ENCODE measurements at places on chromosomes 16 and 17.

- DNase-seq, result no peak
These were observed 50.0 kb upstream of the IRX6 start for GRCh38 chr16:55273959-55274358.

- no peak for DNase-seq
These were observed 61.8 kb downstream of the ARSG start for GRCh38 chr17:68353111-68353521.

DNA sequence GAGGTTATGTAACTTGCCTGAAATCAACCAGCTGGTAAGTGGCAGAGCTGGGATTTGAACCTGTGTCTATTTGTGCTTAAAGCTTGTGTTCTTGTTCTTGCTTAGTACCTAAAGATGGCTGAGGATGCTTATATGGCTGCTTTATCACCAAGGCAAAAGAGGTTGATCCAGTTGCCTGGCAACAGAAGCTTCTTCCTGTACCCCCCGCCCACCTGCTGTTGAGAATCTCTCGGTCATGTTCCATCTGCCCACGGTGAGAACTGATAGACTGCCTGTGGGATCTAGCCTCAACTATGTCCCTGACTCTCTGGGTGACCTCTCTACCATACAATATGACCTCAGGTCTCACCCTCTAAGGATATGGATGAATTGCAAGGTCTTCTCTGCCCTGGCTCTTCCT lies 60.7 kb downstream of the ABCC6 start:
- no peak for DNase-seq

- DNase-seq, result no peak
These were observed 20.3 kb downstream of the GPT2 start for GRCh38 chr16:46904471-46904870.

- peak; percentile 79 for DNase-seq
These were observed 30.8 kb upstream of the CRISPLD2 start for GRCh38 chr16:84788920-84789391.

- no peak for DNase-seq
These were observed 77.3 kb upstream of the ATF7IP2 start for GRCh38 chr16:10308305-10309193.

DNA sequence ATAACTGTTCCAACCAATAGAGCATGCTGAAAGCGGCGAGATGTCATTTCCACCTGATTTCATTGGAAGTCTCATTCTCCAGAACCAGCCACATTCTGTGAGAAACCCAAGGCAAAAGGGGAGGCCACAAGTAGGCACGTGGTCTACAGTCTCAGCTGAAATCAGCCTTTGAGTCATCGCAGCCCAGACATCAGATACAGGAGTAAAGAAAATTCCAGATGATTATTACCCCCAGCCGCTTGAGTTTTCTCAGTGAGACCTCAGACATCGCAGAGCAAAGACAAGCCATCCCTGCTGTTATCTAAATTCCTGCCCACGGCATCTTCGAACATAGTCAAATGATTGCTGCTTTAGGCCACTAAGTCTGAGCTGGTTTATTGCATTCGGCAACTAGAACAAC lies 23.1 kb downstream of the STAT3 start:
- DNase-seq, result peak; percentile 35

DNA sequence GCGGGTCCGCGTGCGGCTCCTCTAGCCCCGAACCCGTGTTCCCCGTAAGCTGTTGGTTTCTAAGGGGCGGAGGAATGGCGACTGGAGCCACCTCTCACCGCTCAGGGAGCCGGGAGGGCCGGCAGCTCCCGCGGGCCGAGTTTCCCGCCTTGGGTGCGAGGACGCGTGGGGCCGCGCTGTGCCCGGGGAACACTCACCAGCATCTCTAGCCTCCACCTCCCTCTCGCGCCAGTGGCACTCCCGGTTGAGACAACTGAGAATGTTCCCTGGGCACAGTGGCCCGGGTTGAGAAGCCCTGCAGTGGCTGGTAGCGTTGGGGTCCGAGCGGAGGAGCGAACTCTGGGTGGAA lies 560 bp downstream of the TELO2 start:
- DNase-seq, result no peak

GRCh38 chr17:7744416-7744815 lies 26.9 kb downstream of the DNAH2 start:
- no peak for DNase-seq

DNA sequence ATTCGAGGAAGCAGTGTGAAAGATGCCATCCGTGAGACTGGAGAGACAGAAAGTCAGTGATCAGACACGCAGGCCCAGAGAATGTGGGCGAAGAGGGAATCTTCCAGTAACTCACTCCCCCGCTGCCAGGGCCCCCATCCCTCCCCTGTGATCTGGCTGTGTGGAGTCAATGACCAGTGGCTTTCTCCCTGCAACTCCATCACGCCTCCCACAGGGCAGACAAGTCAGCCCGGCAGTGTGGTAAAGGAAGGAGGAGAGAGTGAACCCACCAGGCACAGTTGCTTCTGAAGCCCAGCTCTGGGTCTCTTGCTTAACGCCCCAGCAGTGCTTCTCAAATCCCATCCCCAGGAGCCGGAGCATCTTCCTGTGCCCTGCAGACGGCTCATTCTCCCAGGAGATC lies 142.1 kb downstream of the ZNF423 start:
- DNase-seq, result no peak

DNA sequence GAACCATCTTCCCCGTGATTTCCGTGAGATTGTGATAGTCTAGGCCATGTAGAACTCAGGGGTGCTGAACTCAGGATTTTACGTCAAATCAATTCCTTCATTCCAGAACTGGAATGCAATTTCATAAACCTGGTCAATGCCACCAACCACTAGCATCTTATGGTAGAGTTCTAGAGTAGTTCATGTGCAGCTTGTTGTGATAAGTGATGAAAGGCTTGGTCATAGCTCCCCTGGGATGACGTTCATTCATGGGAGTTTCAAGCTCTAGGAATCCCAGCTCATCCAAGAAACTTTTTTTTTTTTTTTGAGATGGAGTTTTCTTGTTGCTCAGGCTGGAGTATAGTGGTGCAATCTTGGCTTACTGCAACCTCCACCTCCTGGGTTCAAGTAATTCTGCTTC lies 3.7 kb upstream of the DPEP2 start:
- peak; percentile 3 for DNase-seq

GRCh38 chr16:71929048-71929447 lies 33.7 kb downstream of the IST1 start:
- peak; percentile 23 for DNase-seq

DNA sequence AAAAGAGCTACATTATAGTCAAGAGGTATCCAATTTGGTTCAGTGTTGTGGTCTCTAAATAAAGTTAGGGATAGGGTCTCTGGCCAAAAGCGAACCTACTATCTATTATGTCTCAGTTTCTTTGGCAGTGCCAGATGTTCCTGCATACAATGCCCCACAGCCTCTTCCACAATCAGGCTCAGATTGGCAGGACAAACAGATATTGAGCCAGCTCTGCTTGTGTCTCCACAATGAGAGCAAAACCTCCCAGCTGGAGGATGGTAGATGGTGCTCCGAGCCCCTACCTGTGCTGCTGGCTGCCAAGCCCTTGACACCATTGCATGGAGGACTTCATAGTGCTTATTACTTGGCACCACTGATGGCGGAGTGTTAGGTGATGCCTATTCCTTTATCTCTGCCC lies 19.7 kb downstream of the PHAF1 start:
- DNase-seq, result no peak

GRCh38 chr16:27853101-27853500 lies 210.4 kb downstream of the GSG1L start:
- DNase-seq, result no peak

- no peak for DNase-seq
These were observed 11.3 kb downstream of the USB1 start for GRCh38 chr16:58012481-58012880.

DNA sequence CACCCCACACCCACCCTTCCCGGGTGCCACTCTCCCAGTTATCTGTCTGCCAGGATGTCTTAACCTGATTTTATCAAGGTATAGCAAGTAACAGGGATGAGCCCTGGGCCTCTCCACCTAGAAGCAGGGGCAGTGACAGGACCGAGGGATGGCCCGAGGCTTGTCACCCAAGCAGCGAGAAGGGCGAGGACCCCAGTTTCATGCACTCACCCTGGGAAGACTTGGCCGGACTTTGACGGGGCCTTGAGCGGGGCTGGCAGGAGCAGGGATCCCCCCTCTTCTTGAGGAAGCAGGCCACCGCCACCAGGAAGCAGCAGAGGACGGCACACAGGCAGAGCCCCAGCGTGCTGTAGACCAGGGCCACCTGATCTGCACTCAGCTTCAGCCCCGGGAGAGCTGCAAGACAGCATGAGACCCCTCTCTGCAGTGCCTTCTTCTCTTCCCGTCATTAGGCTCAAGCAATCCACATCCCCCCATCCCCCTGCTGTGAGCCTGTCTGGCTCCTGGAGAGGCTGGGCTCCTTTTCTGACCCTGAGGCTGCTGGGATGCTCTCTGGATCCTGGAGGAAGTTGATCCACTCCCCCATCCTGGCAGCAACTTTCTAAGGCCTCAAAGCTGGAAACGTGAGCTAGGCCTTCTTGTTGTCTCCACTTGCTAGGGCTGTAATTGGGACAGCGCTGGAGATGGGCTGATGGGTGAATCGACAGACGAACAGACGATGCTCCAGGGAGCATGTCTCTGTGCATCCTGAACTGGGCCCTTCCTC lies 31.6 kb downstream of the TNFRSF13B start:
- DNase-seq, result no peak

- DNase-seq, result no peak
These were observed 667 bp downstream of the OGFOD1 start for GRCh38 chr16:56451753-56452689.

DNA sequence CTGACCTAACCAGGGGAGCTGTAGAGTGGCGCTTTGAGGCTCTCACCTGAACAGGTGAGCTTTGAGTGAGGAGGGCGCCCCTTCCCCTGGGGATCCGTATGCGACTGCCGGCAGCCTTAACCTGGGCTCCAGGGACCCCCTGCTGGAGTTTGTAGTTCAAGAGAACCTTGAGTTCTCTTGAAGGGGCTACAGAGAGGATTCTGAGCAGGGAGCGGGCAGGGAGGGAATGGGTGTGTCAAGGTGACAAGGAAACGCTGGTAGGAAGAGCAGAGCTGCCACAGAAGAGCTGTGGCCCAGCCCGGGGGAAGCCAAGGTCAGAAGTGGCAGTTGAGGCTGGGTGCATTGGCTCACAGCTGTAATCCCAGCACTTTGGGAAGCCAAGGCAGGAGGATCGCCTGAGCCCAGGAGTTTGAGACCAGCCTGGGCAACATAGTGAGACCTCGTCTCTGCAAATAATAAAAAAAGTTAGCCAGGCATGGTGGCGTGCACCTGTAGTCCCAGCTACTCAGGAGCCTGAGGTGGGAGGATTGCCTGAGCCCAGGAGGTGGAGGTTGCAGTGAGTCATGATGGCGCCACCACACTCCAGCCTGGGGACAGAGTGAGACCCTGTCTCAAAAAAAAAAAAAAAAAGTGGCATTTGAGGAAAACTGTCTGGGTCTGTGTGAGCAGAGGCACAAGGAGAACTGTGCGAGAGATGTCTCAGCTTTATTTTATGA lies 1.2 kb downstream of the LLGL2 start:
- no peak for DNase-seq

GRCh38 chr16:22023505-22023904 lies 15.6 kb downstream of the MOSMO start:
- no peak for DNase-seq

GRCh38 chr17:48296453-48296852 lies 133.6 kb downstream of the SKAP1 start:
- no peak for DNase-seq

GRCh38 chr17:31511195-31511578 lies 119.7 kb downstream of the RAB11FIP4 start:
- DNase-seq, result no peak

GRCh38 chr16:20175358-20175757 lies 101.7 kb upstream of the GPR139 start:
- no peak for DNase-seq

- DNase-seq, result no peak
These were observed 345.4 kb downstream of the PMP22 start for GRCh38 chr17:14919631-14920213.

- peak; percentile 37 for DNase-seq
These were observed 138.7 kb downstream of the ANKFN1 start for GRCh38 chr17:56292010-56292409.

- no peak for DNase-seq
These were observed 526 bp upstream of the RNASEK start for GRCh38 chr17:7011942-7012254.

- DNase-seq, result no peak
These were observed 330.6 kb upstream of the PMFBP1 start for GRCh38 chr16:72502594-72503005.

DNA sequence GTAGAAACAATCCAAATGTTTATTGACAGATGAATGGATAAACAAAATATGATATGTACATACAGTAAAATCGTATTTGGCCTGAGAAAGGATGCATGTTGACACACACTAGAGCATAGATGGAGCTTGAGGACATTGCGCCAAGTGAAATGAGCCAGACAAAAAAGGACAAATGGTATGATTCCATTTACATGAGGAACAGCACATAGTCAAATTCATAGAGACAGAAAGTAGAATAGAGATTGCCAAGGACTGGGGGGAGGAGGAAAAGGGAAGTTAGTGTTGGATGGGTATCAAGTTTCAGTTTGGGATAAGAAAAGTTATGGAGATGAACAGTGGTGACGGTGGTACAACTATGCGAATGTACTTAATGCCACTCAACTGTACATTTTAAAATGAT lies 47.9 kb downstream of the COPRS start:
- DNase-seq, result no peak

DNA sequence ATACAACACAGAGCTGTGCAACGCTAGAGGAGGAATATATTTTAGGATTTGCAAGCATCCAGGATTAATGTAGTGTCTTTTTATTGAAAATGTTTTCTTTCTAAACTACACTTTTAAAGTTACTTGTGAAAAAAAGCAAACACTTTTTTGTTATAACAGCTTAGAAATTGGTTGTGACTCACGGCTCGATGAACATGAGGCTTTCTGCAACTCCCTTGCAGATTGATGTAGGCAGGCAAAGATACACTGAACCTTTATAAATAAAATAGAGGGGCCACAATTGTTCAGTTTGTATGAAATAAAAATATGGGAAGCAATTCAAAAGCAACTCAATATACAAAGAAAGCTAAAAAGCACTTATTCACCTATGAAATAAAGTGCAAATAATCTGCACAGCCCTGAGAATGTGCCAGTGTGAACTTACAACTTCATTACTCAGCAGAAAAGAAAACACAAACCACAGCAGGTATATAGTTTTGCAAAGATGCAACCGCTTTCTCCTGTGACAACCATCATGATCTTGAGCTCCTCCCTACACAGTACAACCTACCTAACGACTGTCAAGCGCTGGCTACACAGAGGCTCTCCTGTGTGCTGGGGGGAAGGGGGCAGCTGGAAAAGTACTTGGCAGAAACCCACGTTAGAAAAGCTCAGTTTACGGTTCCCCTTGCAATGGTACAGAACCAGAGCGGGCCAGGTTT lies 948 bp downstream of the LUC7L start:
- DNase-seq, result no peak

GRCh38 chr16:82639666-82640336 lies 13.0 kb downstream of the CDH13 start:
- no peak for DNase-seq
